ENCODE measurements at places on chromosomes 7 and 10.

- DNase-seq: no peak
Measured at GRCh38 chr7:151637781-151638261, 118.1 kb upstream of the RHEB start.

GRCh38 chr10:119449760-119450461 lies 92.6 kb downstream of the RGS10 start:
- no peak for DNase-seq

GRCh38 chr10:5760515-5760914 lies 52.7 kb downstream of the GDI2 start:
- no peak for DNase-seq

DNA sequence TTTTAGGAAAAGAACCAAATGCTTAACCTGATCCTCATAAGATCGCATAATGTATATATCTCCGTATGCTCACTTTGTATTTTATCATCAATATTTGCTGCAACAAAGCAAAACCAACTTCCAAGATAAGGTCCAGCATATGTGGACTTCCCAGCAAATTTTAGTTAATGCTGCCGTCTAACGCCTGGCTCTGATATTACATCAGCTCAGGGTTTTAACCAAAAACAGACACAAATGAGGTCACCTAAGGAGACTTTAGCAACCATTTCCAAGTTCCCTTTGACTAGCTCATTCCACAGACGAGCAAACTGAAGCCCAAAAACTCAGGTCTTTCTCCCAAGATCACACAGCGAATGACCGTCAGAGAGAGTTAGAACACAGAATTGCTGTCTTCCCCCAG lies 59.4 kb upstream of the UCN3 start:
- DNase-seq: no peak

GRCh38 chr7:24318326-24318725 lies 34.3 kb downstream of the NPY start:
- no peak for DNase-seq

DNA sequence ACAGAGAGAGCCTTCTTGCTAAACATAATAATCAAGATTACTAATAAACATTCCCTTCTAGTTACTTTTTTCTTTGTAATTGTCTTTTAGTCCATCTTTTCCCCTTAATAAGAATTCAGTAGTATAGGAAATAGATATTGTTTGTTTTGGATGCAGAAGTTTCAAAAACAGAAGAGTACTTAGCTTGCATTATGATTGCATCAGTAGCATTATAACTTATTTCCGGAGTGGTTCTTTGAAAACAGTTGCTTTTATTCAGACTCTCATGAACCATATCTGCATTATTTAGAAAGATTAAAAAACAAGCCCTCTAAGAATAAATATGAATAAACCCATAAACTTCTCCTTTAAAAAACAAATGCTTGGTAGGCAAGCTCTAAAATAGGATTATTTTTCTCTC lies 34.0 kb upstream of the DKK1 start:
- no peak for DNase-seq

DNA sequence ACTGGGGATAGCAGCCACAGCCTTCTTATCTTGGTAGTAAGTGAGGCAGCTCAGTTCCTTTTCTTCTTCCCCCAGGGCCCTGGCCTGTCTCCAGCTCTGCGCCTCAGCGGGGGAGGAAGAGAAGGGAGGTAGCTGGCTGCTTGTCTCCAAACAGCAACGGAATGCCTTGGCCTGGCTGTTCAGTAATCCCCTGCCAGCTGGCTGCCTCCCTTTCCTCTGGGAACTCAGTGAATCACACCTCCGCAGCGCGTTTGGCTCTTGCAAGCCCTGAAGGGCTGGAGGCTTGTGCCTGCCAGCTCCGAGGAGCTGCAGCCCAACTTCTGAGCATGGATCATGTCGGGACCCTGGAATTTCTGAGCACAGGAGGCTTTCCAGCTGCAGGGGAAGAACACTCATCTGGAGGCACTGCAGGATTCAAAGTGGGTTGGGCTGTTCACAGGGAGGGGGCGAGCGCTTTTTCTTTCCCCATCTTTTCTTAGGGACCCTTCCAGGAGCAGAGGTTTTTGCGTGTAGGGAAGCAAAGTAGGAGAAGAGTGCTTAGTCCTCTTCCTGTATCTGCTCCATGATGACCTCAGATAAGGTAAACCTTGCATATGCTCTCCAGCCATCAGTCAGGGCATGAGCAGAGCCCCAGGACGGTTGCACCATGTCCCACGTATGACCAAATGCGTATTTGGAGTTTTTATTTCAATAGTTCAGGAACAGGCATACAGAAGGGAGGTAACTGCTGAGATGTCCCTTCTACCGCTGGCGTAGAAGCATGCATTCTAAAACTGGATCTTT lies 253.2 kb upstream of the INHBA start:
- no peak for DNase-seq

DNA sequence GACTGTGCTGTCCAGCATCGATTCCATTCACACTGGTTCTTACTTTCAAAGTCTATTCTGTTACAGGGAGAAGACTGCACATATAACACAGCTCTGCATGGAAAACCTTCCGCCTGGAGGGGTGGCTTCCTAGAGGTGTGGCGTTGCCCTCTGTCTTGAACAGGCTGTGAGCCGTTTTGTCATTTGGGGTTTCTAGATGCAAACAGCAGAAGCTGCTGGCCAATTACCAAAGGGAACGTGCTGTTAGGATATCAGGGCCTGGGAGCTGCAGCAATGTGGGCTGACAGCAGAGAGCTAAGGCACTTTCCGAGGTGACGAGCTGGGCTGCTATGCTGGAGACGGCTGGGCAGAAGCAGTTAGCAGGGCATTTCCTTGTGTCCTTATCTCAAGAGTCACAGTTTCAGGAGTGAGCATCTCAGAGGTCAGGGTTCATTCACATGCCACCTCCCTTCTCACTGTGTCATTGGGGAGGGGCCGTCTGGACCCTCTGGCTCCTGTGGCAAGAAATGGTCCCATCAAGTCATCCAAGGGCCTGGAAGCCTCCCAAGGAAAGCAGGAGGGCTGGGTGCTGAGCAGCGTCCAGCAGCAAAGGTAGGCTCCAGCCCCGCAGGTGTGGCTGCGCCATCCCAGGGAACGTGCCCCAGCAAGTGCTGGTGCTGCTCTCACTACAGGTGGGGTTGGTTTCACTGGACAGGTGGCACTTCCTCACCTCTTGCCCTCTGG lies 106.5 kb downstream of the WDR37 start:
- no peak for DNase-seq

- no peak for DNase-seq
Measured at GRCh38 chr7:132609222-132609621, 33.0 kb upstream of the PLXNA4 start.

- DNase-seq: peak; percentile 22
Measured at GRCh38 chr10:129968853-129969183, 4.7 kb upstream of the EBF3 start.

DNA sequence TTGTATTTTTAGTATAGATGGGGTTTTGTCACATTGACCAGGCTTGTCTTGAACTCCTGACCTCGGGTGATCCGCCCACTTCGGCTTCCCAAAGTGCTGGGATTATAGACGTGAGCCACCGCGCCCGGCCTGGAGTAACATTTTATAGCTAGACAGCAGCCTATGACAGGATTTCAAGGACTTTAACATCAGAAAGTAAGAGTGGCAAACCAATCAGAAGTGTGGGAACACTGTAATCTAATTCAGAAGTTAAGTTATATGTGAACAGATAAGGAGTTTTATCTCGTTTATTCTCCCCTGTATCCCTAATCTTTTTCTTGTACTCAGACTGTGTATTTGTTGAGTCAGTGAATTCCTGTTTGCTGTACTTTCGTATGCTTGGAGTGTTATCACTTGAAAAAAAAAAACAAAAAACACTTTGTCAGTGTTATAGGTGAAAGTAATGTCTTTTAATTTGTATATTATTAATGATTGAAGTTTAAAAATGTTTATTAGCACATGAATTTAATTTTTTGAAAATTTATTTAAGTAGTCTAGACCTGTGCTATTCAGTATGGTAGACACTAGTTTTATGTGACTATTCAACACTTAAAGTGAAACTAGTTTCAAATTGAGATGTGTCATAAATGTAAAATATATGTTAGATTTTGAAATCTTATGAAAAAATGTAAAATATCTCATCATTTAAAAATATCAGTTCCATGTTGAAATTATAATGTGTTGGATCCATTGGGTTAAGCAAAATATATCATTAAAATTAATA lies 38.6 kb downstream of the RSBN1L start:
- DNase-seq: no peak

- DNase-seq: no peak
Measured at GRCh38 chr10:5640501-5640900, 25.9 kb downstream of the ASB13 start.

GRCh38 chr7:16025696-16026095 lies 339.2 kb upstream of the MEOX2 start:
- no peak for DNase-seq

GRCh38 chr10:96683065-96683464 lies 37.2 kb downstream of the PIK3AP1 start:
- no peak for DNase-seq

- no peak for DNase-seq
Measured at GRCh38 chr10:35675846-35676245, 33.8 kb upstream of the FZD8 start.

GRCh38 chr10:32893434-32893833 lies 64.6 kb downstream of the ITGB1 start:
- no peak for DNase-seq

DNA sequence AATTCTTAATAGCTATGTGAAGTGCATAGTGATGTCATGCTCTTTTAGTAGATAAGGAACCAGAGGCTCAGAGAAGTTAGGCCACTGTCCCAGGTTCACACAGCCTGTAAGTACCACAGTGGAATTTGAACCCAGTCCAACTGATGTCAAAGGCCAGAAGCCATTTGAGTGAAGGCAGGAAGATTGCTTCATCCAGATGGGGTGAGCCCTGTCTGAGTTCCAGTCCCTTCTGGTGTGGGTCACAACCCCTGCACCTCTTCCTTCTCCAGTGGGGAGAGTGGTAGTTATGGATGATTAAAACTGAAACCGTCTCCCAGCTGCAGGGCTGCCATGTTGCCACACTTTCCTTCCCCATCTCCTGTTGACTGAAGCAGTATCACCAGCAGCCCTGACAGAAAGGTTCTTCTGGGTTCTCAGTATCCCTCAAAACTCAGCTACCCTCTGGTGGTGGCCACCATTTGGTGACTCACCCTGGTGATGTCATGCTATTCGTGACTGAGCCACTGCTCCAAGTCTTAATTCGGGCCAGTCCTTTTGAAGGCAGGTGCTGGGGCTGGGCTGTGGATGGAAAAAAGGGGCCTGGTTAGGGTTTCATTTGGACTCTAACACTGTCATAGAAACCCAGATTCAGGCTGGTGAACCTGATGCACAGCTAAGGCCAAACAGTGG lies 1.5 kb upstream of the C10orf95 start:
- no peak for DNase-seq

DNA sequence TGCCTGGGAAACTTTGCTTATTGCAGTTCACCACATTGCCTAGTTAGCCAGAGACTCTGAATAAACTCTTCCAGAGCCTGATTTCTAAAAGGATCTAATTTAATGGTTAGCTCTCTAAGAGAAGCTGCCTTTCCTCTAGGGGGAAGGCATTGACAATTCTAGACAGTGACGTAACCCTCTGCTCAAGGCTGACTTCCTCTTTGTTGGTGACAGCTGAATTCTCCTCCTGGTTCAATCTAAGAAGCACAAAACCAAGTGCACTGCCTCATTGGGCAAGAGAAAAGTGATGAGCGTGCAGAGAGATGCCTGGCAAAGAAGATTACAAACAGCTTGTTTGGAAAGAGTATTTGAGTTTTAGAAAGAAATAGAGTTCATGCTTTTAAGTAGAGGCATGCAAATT lies 102.7 kb downstream of the MACC1 start:
- DNase-seq: no peak

GRCh38 chr7:121126801-121127534 lies 138.5 kb downstream of the CPED1 start:
- DNase-seq: no peak

DNA sequence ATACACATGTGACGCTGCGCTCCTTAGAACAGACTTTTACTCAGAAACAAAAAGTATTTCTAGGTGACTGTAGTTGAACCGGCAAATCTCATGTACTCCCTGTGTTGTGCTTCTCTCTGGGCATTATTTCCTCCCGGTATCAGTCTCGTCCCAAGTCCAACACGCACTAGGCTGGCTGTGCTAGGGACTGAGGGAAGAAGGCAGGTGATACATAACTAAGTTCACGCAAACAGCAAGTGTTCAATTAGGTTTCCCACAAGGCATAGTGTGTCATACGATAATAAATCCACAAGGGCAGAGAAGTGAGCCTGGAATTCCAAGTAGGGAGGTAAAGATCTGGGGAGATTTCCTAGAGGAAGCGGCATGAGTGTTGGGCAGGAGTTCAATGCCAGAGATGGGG lies 20.4 kb downstream of the FAM53B start:
- DNase-seq: no peak

DNA sequence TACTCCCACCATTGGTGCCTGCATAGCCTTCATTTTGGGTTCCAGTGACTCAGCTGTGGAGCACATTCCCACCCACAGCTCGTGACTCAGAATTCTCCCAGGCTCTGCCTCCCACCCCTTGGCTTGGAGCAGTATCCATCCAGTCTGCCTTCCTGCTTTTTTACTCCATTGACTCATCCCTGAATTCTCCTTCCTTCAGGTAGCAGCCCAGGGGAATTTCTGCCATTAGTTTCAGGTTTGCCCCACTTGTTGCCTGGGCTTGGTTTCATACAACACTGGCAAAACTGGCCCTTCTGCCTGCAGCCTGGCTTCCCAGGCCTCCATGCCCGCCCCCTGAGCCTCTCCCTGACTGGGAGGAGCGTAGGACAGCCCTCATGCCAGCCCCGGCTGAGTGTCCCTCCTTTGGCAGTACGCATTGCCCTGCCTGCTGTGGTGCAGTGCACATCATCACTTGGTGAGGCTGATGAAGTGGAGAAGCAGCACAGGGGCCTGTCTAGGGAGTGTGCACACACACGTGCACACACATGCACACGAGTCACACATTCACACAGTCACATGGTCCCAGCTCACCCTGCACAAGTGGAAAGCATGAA lies 55.0 kb downstream of the SNX10 start:
- DNase-seq: no peak

DNA sequence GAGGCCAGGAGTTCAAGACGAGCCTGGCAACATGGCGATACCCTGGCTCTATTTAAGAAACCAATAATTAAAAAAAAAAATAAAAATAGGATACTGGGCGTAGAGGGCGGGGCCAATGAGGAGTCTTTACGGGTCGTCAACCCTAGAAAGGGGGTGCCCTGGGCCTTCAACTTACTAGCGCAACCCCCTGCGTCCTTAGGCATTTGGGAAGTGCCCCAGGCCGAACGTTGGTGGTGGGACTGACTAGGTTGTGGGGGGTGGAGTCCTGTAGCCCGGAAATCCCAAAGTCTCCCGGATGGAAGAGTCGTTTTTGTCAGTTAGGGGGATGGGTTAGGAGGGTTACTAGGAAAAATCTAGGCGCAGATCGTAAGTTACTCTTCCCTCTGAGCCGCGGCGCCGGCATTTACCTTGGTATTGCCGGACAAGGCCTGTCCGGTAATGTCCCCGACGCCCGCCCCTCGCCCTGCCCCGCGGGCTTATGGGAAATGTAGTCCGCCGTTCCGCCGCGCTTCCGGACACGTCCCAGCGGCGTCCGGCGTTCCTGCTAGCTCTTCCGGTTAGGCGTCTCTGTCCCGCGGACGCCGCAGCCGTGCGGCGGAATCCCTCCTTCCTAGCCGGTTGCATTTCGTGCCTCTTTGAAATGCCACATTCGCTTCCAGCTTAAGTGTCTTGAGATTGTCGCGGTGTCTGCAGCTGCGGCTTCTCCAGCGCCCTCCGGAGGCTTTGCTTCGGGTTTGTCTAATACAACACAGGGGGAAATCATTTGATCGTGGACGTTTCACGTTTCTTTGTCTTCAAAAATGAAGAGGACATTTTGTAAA lies 1.3 kb upstream of the ACBD5 start:
- peak; percentile 84 for DNase-seq
